SJSA1 (cell line): ENCODE measurements at places on chromosomes 6 and 20. TPM values are rescaled to one million over a fixed set of nuclear protein-coding genes. Genes with fewer than 3 reads are reported as not detected.

GRCh38 chr6:156651486-156651885 is 125.7 kb upstream of the ARID1B start:
- no peaks in the 10 kb centered on the region for H3K4me1 ChIP-seq
- no peak overlapping the region for H3K27ac ChIP-seq
- H3K27me3 ChIP-seq = no peaks in the 10 kb centered on the region
- no peak overlapping the region for H3K4me3 ChIP-seq

GRCh38 chr6:14816116-14816859 is 429.6 kb upstream of the JARID2 start:
- no peak for DNase-seq
- H3K4me1 ChIP-seq = no peaks in the 10 kb centered on the region
- no peaks in the 10 kb centered on the region for H3K36me3 ChIP-seq
- no peak overlapping the region for H3K27ac ChIP-seq
- no peak overlapping the region for H3K4me3 ChIP-seq

GRCh38 chr6:45486736-45487135 is 109.0 kb upstream of the SUPT3H start:
- H3K36me3 ChIP-seq = peaks cover 25% of the 10 kb centered on the region
- H3K4me1 ChIP-seq = peaks cover 80% of the 10 kb centered on the region
- no peaks in the 10 kb centered on the region for H3K27me3 ChIP-seq
- no peak overlapping the region for H3K4me3 ChIP-seq
- no peak for DNase-seq

GRCh38 chr20:41983159-41983558 is 365.0 kb upstream of the CHD6 start:
- no peaks in the 10 kb centered on the region for H3K4me1 ChIP-seq
- H3K36me3 ChIP-seq = no peaks in the 10 kb centered on the region
- no peak for DNase-seq
- H3K27me3 ChIP-seq = no peaks in the 10 kb centered on the region
- H3K27ac ChIP-seq = no peak overlapping the region

The BCAS1 gene
- 0.66 and 1.8 TPM in 2 replicates for total RNA-seq

GRCh38 chr20:57684808-57685140 is 25.0 kb downstream of the PMEPA1 start:
- H3K27ac ChIP-seq = no peak overlapping the region
- no peaks in the 10 kb centered on the region for H3K4me1 ChIP-seq
- no peaks in the 10 kb centered on the region for H3K27me3 ChIP-seq
- H3K4me3 ChIP-seq = no peak overlapping the region
- no peak for DNase-seq

The ISM1 gene
- not detected in 2 replicates for total RNA-seq

The ZNF165 gene
- 0.08 TPM in 1 of 2 replicates, not detected in the other for total RNA-seq

- no peaks in the 10 kb centered on the region for H3K27me3 ChIP-seq
- no peak overlapping the region for H3K4me3 ChIP-seq
- DNase-seq = no peak
Measured at GRCh38 chr20:54048481-54048880, 21.9 kb downstream of the BCAS1 start.

DNA sequence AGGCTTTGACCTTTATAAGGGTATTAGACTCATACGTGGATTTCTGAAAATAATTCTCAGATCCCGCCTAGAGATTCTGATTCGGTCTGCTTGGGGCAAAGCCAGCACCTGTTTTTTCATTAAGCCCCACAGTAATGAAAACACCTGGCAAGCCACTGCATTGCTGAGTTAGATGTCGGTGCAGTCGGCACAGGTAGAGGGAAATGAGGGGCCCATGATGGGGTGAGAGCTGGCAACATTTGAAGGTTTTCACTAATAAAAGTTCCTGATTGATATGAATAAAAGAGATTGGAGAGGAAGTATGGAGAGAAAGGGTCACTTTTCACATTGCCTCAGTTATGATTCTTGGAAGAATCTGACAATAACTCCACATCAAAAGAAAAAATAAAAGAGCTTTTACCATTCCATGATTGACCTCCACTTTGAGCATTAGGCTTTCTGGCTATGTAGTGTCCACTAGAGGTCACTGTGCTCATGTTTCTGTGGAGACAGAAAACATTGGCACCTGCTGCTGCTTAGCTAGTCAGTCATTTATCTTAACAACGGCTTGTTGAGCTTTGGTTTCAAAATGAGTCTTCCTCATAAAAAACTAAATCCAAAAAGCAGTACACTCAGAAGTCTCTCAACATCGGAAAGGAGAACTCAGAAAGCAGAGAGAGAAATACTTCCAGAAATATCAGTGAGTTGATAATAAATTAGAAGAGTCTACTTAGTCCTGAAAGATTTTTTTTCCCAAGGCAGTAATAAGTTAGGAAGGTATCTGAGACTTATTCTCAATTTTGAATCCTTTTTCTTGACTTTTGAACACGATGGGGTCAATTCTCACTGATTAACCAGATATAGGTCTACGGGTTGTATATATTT is 53.3 kb upstream of the KLHL31 start:
- no peak overlapping the region for H3K4me3 ChIP-seq
- no peak overlapping the region for H3K27ac ChIP-seq
- peaks cover 41% of the 10 kb centered on the region for H3K4me1 ChIP-seq

The TRIM26 gene
- total RNA-seq = 27.2 and 56.4 TPM in 2 replicates

GRCh38 chr6:158219228-158219627 is 51.1 kb downstream of the GTF2H5 start:
- H3K4me3 ChIP-seq = no peak overlapping the region
- no peak for DNase-seq
- no peaks in the 10 kb centered on the region for H3K27me3 ChIP-seq

DNA sequence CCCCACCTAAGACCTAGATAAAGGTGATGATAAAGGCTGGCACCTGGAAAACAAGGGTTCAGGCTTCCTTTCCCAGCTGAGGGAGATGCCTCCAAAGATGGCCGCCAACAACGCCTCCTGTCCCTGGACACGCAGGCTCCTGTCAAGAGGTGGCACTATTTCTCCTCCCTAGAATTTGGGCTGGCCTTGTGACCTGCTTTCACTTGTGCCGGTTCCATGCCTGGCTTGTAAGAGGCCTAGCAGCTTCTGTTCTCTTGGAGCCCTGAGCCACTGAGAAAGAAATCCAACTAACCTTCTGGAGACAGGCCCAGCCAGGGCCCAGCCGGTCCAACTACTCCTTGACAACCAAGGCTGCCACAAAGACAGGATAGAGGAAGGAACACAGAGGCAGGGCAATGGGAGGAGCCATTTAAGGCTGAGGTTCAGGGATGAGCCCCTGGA is 60.2 kb upstream of the RALY start:
- peak; percentile 58 for DNase-seq
- no peaks in the 10 kb centered on the region for H3K4me1 ChIP-seq
- H3K4me3 ChIP-seq = no peak overlapping the region
- H3K36me3 ChIP-seq = no peaks in the 10 kb centered on the region
- no peaks in the 10 kb centered on the region for H3K27me3 ChIP-seq

DNA sequence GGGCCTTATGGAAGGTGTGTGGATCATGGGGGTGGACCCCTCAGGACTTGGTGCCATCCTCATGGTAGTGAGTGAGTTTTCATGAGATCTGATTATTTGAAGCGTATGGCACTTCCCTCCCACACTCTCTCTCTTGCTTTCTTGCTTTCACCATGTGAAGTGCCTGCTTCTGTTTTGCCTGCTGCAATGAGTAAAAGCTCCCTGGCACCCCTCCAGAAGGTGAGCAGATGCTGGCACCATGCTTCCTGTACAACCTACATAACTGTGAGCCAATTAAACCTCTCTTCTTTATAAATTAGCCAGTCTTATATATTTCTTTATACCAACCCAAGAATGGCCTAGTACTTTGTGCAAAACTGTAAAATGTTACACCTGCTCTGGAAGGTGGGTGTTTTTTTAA is 396.8 kb upstream of the HS3ST5 start:
- no peaks in the 10 kb centered on the region for H3K36me3 ChIP-seq
- no peak overlapping the region for H3K27ac ChIP-seq
- DNase-seq = no peak
- peaks cover 7% of the 10 kb centered on the region; the same call in 1 of the 2 replicates for H3K4me1 ChIP-seq
- H3K4me3 ChIP-seq = no peak overlapping the region

- H3K4me3 ChIP-seq = no peak overlapping the region
- no peaks in the 10 kb centered on the region for H3K27me3 ChIP-seq
- H3K36me3 ChIP-seq = no peaks in the 10 kb centered on the region
Measured at GRCh38 chr6:1770968-1771723, 161.4 kb downstream of the FOXC1 start.

- H3K36me3 ChIP-seq = no peaks in the 10 kb centered on the region
- H3K4me3 ChIP-seq = no peak overlapping the region
- no peaks in the 10 kb centered on the region for H3K4me1 ChIP-seq
- no peaks in the 10 kb centered on the region for H3K27me3 ChIP-seq
- no peak for DNase-seq
- no peak overlapping the region for H3K27ac ChIP-seq
Measured at GRCh38 chr6:49868951-49869529, 2.7 kb upstream of the CRISP1 start.

The ENPP1 gene
- total RNA-seq = 21.5 and 24.5 TPM in 2 replicates

GRCh38 chr20:43188861-43189553 is 699 bp downstream of the PTPRT start:
- no peaks in the 10 kb centered on the region for H3K36me3 ChIP-seq
- no peak for DNase-seq
- H3K4me3 ChIP-seq = no peak overlapping the region

GRCh38 chr6:154993026-154993425 is 2.1 kb upstream of the TIAM2 start:
- peaks cover 41% of the 10 kb centered on the region for H3K4me1 ChIP-seq
- peak; percentile 94 for DNase-seq
- peak overlapping the region; percentile 75 for H3K27ac ChIP-seq
- no peaks in the 10 kb centered on the region for H3K27me3 ChIP-seq
- H3K36me3 ChIP-seq = peaks cover 4% of the 10 kb centered on the region; the same call in 1 of the 2 replicates

The CST2 gene
- not detected in 2 replicates for total RNA-seq

The TINAG gene
- total RNA-seq = not detected in 2 replicates

GRCh38 chr6:128150376-128150775 is 249.5 kb upstream of the THEMIS start:
- no peak overlapping the region for H3K27ac ChIP-seq
- no peaks in the 10 kb centered on the region for H3K4me1 ChIP-seq
- H3K36me3 ChIP-seq = no peaks in the 10 kb centered on the region

The METTL24 gene
- 0.58 TPM in 1 of 2 replicates, not detected in the other for total RNA-seq

DNA sequence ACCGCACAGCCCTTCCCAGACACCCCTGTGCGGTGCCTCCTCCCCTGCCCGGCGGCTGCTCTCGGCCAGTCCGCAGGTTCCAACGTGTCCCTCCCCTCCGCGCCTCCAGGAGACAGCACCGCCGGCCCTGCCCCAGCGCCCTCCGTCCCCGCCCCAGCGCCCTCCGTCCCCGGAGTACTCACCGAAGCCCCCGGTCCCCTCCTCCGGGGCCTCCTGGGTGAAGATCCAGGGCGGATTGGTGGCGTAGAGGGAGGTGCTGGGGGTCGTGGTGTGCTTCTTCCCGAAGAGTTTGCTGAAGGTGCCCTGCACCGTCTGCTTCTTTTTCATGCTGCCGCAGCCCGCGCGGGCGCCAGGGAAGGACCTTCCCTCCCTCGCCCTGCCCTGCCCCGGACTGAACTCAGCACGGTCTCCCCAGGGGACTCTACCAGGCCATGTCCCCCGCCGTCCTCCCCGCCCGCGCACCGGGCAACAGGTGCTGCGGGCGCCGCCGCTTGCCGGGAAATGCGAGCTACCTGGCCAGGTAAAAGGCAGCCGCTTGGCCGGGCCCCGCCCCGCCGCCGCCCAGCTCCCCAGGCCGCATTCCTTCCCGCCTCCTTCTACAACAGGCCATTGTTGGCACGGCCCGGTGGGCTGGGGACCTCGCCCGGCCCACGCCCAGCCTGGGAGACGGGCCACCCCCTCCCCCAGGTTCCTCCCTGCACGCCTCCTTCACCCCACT is at the start of gene C6orf132:
TSS of gene C6orf132 (minus strand) at position 503 of the 718 bp plus-strand sequence. CDS start at position 327, 176 bp downstream.
- no peak within 1 kb of the TSS for H3K4me3 ChIP-seq
- H3K4me1 ChIP-seq = peaks cover 11% of the 10 kb centered on the region
- no peaks in the 10 kb centered on the region for H3K27me3 ChIP-seq

The ECT2L gene
- total RNA-seq = not detected in 2 replicates

DNA sequence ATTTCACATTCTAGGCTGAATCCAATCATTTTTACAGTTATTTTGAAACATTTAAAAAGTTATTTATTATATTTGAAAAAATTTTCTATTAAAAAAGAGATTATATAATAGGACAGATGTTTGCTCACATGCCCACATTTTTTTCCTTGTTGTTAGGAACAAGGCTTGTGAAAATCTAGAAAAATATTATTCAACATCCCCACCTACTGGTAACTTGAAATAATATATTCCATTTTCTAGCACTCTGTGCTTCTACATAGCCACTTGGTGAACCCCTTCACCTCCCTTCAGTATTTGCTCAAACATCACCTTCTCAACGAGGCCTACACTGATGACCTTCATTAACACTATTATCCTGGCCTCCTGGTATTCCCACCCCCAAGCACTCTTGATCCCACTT is 18.3 kb upstream of the GPRC6A start:
- no peaks in the 10 kb centered on the region for H3K36me3 ChIP-seq
- peaks cover 7% of the 10 kb centered on the region; the same call in 1 of the 2 replicates for H3K27me3 ChIP-seq
- H3K4me3 ChIP-seq = no peak overlapping the region
- no peak overlapping the region for H3K27ac ChIP-seq
- no peaks in the 10 kb centered on the region for H3K4me1 ChIP-seq

The SPINT3 gene
- total RNA-seq = not detected in 2 replicates

GRCh38 chr20:63090052-63090451 is 83.3 kb upstream of the BHLHE23 start:
- no peak overlapping the region for H3K4me3 ChIP-seq
- no peaks in the 10 kb centered on the region for H3K4me1 ChIP-seq
- H3K27ac ChIP-seq = no peak overlapping the region
- H3K27me3 ChIP-seq = peaks cover 80% of the 10 kb centered on the region
- no peak for DNase-seq
- no peaks in the 10 kb centered on the region for H3K36me3 ChIP-seq
